ENCODE measurements at places on chromosomes 7 and 10.

DNA sequence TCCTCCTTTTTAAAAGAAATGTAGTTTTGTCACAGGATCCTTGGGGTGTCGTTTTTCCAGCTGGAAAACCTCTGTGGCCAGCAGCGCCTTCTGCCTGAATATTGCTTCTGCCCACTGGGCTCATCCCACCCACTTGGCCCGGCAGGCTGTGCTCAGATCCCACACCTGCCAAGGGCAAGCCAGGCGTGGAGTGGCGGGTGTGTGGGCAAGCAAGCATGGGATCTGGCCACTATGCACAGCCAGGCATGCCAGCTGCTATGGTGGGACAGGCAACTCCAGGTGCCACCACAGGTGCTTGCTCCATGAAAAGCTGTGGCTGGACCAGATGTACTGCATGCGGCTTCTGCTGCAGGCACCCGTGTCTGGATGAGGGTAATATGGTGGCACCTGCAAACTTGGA lies 31.2 kb upstream of the INPP5F start:
- DNase-seq: no peak

- DNase-seq: no peak
These were observed 212.1 kb upstream of the PPP1R3A start for GRCh38 chr7:114130866-114131265.

DNA sequence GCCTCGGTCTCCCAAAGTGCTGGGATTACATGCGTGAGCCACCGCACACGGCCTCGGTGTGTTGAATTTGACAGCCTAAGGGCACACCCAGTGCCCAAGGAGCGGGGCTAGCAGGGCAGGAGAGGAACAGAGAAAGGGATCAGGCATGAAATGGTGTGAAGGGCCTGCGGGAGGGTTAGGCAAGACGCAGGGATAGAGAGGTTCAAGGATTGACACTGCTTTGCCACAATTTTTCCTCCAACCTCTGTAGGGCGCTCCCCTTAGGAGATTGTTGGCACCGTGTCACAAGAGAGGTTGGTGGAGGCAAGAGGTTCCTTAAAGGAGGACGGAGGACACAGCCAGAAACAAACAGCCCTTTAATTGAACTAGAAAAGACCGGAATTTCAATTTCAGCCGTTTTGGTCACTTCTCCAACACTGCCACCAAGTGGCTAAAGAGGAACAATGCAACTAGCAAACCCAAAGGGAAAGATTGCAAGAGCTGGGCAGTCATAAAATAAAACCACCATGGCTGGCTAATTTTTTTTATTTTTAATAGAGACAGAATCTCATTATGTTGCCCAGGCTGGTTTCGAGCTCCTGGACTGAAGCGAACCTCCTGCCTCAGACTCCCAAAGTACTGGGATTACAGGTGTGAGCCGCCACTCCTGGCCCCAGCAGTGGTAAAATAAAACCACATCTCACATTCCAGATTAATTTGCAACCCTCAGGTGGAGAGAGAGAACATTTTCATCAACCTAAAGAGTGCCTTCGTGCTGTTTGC lies 6.9 kb upstream of the CREB3L2 start:
- DNase-seq: no peak

GRCh38 chr7:150325110-150325611 lies 1.8 kb upstream of the ACTR3C start:
- DNase-seq: no peak

DNA sequence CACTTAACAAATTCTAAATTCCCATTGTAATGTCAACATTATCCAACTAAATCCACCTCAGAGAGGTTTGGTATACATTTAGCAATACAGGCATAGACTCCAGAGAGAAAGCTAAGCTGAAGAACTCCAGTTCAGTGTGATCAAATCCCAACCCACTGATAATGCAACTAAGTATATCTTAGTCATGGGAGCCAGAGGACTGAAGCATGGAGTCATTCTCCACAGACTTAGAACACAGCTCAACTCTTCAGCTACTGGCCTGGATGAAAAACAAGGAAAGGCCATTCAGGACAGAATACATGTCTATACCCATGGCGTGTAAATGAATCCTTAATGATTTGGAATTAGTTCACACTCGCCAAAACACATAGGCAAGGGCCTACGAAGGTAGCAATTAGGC lies 27.9 kb downstream of the NOC3L start:
- no peak for DNase-seq

- no peak for DNase-seq
These were observed 36.1 kb downstream of the BMPER start for GRCh38 chr7:33941418-33941817.

DNA sequence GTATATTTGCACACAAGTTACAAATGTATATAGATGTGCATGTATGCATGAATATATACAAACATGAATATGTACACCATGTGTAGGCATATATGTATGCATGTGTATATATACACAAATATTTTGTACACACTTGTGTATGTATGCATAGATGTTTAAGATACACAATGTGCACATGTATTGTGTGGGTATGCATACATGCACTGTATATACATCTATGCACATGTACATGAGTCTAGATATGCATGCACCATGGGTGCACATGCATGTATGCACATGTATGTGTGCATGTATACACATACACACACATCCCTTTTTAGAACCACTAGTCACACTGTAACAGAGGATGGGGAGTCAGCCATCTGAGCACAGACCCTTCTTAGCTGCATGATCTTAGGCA lies 249.4 kb downstream of the COBL start:
- no peak for DNase-seq

DNA sequence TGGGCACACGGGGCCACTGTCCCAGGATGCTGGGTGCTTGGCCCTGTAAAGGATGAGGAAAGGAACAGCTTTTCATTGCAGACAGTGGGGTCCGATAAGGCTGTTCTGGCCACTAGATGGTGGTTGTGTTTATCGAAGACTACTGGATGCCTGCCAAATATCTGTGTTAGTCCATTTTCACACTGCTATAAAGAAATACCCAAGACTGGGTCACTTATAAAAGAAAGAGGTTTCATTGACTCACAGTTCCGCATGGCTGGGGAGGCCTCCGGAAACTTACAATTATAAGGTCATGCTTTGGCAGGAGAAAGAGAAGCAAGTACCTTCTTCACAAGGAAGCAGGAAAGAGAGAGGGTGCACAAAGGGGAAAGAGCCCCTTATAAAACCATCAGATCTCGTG lies 32.2 kb upstream of the GARS1 start:
- DNase-seq: no peak

DNA sequence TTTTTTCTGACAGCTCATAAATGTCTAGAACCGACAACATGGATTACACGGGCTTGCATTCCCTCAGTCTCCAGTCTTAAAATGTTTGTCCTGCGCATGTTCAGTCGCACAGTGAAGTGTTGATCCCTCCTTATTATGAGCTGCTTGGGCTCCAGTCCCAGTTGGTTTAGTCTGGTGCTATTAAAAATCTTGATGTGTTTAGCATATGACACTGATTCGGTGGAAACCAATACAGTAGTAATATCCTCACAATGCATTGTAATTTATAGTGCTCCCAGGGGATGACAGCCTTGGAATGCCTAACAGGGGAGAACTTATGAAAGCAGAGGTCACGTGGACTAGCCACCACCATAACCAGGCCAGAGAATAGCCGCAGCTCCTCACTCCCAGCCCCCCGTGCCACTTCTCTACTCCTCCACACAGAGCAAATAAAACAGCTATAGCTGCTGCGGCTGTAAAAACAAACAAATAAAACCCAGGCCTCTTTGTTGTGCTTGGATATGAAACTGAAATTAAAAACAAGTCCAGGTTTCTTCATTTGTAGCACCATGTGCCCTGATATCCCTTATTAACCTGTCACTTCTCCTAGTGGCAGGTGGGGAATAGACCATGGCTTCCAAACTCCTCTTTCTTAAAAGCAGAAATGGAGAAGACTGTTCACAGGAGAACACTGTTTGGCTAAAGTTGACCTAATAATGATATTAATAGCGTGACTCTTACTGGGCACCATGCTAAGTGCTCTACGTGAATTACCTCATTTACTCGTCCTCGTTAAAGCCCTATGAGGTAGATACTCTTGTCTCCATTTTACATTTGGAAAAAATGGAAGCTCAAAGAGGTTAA lies 7.7 kb downstream of the DPCD start:
- no peak for DNase-seq

Measured in activated CD8-positive, alpha-beta memory T cell treated with anti-CD3 and anti-CD28 coated beads for 48 hours (primary cell).